ENCODE measurements at places on chromosomes 4 and X.

DNA sequence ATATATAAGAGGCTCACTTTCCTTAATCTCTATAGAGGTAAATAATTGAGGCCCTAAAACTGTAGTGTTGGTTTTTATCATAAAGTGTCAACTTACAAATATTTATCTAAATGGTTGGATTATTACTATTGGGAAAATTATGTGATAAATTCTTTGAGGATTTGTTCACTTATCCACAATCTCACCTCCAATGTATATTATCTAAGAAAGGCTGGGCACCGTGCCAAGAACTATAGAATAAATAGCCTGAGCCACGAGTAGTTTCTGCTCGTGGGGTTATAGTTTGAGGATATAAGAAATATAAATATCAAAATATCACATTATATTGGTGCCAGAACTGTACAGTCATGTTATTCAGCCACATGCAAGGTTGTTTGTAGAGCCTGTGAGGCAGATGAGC is 177.9 kb downstream of the VEGFC start:
- no peak for DNase-seq

DNA sequence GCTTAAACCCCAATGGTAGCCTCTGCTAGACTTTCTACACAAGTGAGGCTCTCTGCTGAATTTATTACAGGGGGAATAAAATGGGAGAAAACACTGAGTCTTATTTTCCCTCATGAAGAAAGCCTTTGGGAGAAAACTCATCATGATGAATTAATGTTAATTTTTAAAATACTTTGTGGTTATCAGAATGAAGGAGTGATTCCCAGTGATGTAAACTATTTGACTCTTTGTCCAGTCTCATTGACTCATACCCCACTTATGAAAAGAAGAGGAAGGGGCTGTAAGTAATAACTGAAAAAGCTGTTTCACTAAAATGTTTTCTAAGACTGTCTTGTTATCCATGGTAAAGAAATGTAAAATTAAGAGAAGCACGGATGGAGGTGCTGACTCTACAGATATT is 208.8 kb downstream of the GRIA3 start:
- DNase-seq, result no peak

- no peak for DNase-seq
Observed at GRCh38 chr4:4358093-4358854, 28.6 kb upstream of the NSG1 start.

DNA sequence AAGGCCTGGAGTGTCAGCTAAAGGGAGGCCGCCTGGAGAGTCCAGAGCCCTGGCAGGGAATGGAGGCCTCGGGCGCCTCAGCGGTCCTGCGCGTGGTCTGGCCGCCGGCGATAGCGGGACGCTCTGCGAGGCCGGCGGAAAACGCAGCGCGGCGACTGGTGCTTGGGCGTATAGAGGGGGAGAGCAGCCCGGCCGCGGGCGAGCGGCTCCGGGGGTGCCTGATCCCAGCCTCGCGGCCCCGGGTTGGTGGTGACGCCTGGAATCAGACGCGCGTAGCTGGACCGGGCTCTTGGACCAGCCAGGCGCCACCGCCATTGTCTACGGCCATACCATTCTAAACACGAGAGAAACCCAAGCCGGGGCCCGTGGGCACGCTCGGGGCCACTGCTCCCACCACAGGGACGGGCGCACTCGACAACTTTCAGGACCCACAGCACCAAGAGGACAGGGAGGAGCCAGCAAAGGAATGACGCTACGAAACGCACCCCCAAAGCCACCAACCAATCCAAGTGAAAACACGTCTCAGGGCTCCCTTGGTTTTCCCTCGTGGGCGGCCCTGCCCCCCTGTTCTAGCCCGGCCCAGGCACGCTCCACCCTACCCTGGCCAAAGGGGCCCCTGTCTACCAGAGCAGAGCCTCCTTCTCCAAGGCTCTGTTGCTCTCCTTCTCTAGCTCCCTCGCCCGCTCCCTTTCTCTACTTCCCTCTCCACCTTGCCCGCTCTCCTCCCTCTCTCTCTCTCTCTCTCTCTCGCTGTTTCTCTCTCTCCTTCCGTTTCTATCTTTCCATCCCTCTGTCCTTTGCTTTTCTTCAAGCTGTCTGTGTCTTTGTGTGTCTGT is 7.8 kb downstream of the FRG2 start:
- DNase-seq, result no peak

DNA sequence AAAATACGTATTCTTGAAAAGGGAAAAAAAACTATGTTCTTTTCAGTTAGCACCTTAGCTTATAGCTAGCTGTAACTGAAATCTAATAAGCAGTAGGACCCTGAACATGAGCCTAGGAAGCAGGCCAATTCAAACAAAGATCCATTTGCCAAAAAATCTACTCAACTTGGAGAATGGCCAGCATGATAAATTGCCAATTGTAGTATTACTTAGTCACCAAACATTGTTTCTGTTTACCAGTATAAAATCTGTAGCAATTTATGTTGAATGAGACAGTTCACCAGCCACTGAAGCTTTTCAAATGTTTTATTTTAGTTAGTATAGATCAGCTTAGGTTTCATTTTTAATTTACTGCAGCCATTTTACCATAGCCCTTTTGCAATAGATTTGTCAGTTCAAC is 323.6 kb upstream of the DIPK2B start:
- no peak for DNase-seq

DNA sequence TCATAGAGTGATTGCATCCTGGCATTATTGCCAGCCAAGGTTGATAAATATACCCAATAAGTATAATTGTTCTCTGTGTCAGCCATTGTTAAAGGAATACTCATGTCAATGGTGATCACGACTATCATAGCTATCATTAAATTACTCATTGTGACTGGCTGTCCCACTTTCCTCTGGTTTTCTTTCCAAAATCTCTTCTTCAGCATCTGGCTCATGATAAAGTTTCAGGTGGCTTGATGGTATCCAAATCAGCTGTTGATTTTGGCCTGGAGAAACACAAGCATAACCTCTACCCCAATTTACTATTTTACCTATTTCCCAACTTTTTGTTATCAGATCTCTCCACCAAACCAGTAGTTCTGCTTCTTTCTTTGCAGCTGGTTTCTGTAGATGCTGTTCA is 67.1 kb upstream of the SPIN2A start:
- no peak for DNase-seq

- DNase-seq, result no peak
Observed at GRCh38 chr4:150150629-150151062, 72.4 kb downstream of the DCLK2 start.

DNA sequence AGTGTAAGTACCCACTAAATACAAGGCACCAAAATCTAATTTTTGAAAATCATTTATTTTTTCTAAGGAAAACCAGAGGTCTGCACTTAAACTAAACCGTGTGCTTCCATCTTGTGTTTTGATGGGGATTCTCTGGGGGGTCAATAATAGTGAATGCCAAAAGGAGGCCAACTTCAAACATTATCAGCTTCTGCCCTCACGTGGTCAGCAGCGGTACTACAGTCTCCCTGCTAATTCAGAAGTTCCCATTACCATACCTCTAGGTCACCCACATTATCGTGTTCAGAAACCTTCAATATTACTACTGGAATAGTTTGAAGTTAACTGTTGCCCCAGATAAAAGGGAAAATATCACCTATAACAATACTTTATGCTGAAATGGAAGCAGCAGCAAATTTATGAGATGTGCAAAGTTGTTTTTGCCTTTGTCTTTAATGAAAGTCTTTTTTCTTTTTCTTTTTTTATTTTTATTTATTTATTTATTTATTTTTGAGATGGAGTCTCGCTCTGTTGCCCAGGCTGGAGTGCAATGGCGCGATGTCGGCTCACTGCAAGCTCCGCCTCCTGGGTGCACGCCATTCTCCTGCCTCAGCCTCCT is 17.3 kb downstream of the CTPS2 start:
- peak; percentile 17 for DNase-seq

GRCh38 chr4:170425521-170426143 is 335.9 kb upstream of the AADAT start:
- no peak for DNase-seq

- DNase-seq, result no peak
Observed at GRCh38 chrX:131424895-131425294, 119.0 kb upstream of the OR13H1 start.

DNA sequence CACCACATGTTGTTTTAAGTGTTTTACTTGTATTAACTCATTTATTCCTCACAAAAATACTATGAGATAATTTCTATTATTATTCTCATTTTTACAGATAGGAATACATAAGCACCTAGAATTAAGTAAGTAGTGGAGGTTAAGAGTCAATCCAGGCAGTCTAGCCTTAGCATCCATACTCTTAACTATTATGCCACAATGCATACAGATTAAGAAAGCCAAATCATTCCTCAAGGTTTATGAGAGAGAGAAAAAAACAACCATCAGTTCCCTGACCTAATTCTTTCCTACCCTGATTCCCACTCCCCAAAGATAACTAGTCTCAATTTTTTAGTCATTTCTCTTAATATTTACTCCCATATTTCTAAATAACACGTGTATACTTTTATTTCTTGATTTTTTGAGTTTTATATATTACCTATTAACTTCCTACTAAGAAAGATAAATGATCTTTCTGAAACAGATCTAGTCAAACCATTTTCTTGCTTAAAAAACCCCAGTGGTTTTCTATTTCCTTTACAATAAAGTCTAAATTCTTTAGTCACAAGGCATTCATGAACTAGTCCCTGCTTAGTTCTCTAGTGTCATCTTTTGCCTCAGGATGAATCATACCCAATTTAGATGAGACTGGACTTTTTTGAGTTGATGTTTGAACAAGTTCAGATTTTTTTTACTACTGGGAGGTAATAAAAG is 16.0 kb downstream of the UBA6 start:
- no peak for DNase-seq

DNA sequence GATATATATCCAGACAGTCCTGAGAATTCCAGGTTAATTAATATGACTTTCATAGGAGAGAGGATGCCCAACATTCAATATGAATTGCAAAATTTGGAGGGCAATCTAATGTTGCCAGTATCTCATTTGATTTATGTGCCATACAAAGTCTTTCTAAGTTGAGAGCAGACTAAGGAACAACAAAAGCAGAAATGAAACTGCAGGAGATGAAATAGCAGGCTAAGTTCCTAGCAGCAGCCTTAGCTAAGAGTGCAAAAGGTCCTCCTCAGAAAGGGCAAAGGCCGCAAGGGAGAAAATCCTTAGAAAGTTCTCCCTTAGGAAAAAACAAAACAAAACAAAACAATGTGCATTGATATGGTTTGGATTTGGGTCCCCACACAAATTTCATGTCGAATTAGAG is 602.9 kb upstream of the HTR2C start:
- DNase-seq, result no peak

DNA sequence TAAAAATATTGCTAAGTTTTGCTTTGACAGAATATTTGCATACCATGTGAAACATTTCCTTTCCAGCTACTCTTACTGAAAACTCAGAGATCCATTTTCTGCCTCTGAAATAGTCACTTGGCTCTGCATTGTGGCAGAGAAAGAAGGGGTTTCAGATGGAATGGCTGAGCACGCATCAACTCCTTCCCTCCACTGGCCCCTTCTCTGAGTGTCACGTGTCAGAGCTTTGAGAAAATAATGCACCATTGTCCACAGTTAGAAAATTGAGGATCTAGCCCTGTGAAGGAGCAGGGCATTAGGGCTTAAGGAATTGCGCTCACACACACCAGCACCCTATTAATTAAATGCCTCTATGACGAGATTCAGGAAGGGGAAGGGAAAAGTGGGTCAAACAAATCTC is 78.8 kb upstream of the FAT4 start:
- DNase-seq, result no peak

DNA sequence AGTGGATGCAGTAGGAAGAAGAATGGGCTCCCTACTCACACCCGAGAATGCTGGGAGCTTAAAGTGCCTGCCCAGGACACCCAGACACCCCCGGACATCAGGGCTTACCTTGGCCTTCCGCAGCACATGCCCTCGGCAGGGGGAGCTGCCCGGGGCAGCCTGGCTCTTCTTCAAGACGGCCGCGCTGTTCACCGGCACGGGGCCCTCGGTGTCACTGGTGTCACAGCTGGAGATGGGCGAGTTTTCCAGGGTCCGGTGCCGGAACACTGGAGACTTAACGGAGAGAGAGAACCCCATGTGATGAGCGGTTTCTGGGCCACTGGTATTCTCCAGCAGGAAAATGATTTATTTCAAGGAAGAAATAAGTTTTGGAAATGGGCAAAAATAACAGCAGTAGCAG is 170.9 kb downstream of the AFAP1 start:
- no peak for DNase-seq

GRCh38 chr4:31069151-31069550 is 349.0 kb downstream of the PCDH7 start:
- no peak for DNase-seq

DNA sequence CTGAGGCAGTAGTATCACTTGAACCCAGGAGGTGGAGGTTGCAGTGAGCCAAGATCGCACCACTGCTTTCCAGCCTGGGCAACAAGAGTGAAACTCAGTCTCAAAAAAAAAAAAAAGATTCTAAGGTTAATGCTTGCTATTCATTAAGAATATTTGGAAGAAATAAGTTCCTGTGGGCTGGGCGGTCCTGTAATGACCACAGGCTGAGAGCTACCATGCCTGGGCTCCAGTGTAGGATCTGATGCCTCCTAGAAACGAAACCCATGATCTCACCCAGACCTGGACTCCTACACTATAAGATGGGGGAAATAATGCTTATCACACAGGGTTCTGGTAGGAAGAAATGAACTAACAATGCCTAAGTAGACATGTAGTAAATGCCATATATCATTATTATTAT is 17.8 kb downstream of the TMEM192 start:
- DNase-seq, result no peak

DNA sequence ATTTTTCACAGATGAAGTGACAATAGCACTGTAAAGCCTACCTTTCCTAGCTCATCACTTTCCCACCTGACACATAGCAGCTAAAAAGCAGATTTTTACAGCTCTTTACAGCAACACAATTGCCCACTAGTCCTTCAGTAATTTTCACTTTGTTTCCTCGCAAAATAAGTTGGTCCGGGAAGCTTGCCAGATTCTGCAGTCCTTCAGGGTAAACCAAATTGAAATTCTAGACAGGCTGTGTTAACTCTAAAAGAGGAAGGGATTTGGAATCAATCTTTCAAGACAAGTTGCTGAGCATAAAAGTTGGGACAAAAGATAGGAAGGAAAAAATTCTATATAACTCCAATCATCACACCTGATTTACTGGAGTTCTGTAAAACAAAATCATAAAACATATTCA is 8.7 kb downstream of the C1QTNF7 start:
- no peak for DNase-seq

DNA sequence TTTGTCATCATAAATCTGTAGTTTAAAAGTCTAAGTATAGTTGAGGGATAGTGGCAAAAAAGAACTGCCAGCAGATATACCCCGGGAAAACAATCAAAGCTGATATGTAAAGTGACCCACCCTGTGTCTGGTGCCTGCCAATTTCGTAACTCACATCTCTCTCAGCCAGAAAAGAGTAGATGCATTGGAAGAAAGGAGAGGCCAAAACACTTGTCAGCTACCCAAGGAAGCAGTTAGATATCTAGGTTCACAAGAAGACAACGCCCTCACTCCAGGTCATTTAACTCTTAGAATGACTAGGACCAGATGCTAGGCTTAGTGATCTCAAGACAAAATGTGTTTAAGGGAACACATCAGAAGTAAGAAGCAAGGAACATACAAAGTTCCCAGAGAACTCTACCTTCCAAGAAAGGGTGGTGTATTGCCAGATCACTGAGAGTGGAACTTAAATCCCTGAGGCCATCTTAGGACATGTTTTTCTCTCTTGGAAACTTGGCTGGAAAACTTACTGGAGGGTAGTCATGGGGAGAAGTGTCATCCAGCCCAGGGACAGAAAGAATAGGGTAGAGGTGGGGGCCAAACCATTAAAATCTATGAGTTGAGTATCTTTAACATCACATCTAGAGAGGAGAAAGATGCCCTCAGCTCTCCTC is 125.9 kb downstream of the SHISA3 start:
- DNase-seq, result no peak
